ENCODE measurements at places on chromosomes 13 and 19.
A peak's percentile ranks its signal among the peaks of the same experiment; 100 is the strongest.

- no peak for DNase-seq
These were observed 618.0 kb downstream of the DACH1 start for GRCh38 chr13:71249011-71249410.

- DNase-seq, result no peak
These were observed 213.5 kb downstream of the DLEU7 start for GRCh38 chr13:50629966-50630365.

- no peak for DNase-seq
These were observed 1.7 kb downstream of the B3GLCT start for GRCh38 chr13:31201341-31202031.

GRCh38 chr19:12791345-12792050 lies at the start of gene JUNB:
Gene JUNB (plus strand): TSS chr19:12791486. CDS start chr19:12791772, 286 bp downstream.
- DNase-seq, result peak; percentile 95

- DNase-seq, result no peak
These were observed 573.7 kb downstream of the IRS2 start for GRCh38 chr13:109212650-109213049.
